ENCODE measurements at places on chromosomes 3 and 15.

GRCh38 chr15:45168751-45169551, 18.8 kb downstream of the SHF start:
- no peak overlapping the region for H3K4me3 ChIP-seq
- H3K27ac ChIP-seq, result peak overlapping the region; percentile 86
- DNase-seq, result no peak
- H3K36me3 ChIP-seq, result no peaks in the 10 kb centered on the region
- H3K4me1 ChIP-seq, result peaks cover 14% of the 10 kb centered on the region

- H3K36me3 ChIP-seq, result no peaks in the 10 kb centered on the region
- no peaks in the 10 kb centered on the region for H3K27me3 ChIP-seq
- no peak overlapping the region for H3K27ac ChIP-seq
- peaks cover 11% of the 10 kb centered on the region for H3K4me1 ChIP-seq
These were observed 15.5 kb downstream of the CCR5 start for GRCh38 chr3:46386205-46386604.

DNA sequence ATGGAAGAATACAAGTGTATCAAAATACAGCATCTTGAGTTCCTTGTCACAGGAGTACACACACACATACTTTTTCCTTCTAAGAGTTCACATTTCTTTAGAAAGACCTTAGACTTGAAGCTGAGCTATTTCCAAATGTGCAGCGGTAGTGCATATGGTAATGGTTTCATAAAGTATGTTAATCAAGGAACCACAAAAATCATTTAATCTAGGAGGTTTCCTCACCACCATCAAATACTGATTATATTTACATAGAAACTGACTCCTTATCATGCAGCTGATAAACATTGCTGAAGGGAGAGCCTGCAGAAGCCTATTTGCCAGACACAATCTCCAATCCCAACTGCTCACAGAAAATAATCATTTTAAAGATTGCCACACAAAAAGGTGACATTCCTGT, 40.0 kb upstream of the KBTBD8 start:
- no peak for DNase-seq
- H3K27ac ChIP-seq, result no peak overlapping the region
- no peaks in the 10 kb centered on the region for H3K36me3 ChIP-seq
- H3K4me3 ChIP-seq, result no peak overlapping the region

DNA sequence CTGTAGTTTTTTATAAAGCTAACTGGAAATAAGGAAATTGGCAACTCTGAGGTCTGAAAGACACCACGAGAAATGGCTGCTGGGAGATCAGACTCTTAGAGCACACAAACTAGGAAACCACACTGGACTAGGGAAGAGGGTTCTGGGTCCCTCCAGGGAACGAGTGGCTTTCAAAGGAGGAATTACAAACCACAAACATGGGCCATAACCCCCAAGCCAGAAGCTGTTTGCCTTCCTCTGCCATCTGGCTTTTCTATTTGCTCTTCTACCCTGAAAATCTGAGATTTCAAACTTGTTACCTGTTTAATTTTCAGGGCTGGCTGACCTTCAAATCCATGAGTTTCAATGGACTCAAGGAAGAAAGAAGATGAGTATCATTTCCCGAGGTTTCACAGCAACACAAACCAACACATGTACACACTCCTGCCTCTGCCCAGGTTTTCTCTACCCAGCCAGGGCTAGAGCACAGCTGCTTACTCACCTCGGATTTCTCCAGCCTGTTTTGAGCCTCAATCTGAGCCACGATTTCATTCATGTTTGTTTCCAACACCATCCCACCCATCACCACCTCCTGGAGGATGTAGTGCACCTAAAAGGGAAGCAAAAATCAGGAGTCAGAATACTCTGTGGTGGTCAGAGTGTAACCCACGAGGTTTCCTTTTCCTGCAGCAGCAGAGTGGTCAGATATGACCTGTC, 22.6 kb upstream of the ANPEP start:
- no peak overlapping the region for H3K4me3 ChIP-seq
- no peak for DNase-seq
- H3K36me3 ChIP-seq, result peaks cover 28% of the 10 kb centered on the region
- H3K27ac ChIP-seq, result peak overlapping the region; percentile 64

GRCh38 chr15:35757765-35758164, 211.8 kb upstream of the DPH6 start:
- no peak overlapping the region for H3K27ac ChIP-seq
- DNase-seq, result no peak
- no peaks in the 10 kb centered on the region for H3K36me3 ChIP-seq
- no peak overlapping the region for H3K4me3 ChIP-seq
- no peaks in the 10 kb centered on the region for H3K4me1 ChIP-seq

DNA sequence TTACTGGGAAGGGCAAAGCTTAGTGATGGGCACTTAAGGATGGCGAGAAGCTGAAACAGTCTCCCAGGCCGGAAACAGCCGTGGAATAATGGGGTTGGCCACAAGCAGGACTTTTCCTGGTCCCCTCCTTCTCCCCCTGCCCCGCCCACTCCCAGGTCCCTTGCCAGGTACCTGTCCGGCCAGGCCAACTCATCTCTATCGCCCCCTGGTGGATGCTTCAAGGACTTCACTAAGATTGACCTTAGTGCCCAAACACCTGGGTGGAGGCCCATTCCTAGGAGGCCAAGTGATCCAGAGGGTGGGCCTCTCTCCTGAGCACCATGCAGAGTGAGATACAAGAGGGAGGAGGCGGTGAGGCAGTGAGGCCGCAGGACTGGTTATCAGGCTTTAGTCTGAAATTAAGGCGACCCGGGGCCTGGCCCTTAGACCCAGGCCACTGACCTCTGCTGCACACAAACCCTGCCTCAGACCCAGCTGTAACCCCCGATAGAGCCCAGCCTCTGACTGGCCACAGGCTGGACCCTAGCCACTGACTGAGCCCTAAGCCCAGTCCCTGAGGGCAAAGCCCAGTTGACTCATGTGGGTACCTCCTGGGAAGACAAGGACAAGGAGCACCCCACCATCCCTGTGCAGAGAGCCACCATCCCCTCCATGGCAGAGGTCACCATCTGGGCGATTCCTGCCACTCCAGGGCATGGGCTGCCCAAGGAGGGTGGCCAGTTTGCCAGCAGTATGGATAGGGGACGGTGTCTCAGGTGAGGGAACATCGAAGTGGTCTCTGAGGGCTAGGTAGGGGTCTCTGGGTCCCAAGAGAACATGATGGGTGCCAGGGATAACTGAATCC, 37.6 kb downstream of the VIPR1 start:
- no peaks in the 10 kb centered on the region for H3K27me3 ChIP-seq
- no peak overlapping the region for H3K4me3 ChIP-seq
- peak; percentile 61 for DNase-seq
- no peaks in the 10 kb centered on the region for H3K36me3 ChIP-seq
- H3K27ac ChIP-seq, result no peak overlapping the region
- H3K4me1 ChIP-seq, result peaks cover 7% of the 10 kb centered on the region

DNA sequence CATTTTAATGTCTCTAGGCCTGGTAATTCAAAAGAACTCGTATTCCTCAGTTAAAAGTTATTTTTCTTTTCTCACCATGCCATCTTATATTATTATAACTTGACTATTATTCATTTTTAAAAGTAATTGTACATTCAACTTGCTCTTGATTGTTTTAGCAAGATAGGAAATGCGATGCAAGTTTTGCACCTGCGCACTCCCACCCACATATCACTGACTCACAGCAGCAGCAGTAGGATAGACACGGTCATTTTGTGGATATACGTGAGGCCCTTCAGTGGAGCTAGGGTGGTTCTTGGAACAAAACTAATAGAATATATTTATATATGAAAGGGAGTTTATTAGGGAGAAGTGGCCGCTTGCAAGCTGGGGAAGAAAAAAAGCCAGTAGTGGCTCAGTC, 95.5 kb upstream of the UBE3A start:
- H3K36me3 ChIP-seq, result peaks cover 3% of the 10 kb centered on the region
- H3K4me1 ChIP-seq, result no peaks in the 10 kb centered on the region
- DNase-seq, result no peak
- no peak overlapping the region for H3K27ac ChIP-seq
- H3K4me3 ChIP-seq, result no peak overlapping the region

DNA sequence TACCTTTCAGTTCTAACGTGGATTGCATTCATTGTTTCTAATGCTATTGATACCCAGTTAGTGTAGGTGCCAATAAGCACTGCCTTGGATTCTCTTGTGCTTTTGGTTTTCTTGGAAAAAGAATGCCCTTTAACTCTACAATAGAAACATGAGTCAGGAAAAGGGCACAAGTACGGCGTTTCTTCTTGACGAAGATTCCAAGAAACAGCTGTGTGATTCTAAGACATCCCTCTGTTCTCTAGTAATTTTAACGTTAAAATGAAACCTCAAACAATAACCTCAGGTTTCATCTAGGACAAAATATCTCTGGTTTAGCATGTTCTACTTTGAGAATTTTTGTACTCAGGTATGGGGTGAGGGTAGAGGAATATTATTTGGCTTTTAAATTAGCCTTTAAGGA, 540.5 kb upstream of the ATP11B start:
- no peak for DNase-seq
- no peak overlapping the region for H3K4me3 ChIP-seq
- H3K4me1 ChIP-seq, result no peaks in the 10 kb centered on the region
- no peaks in the 10 kb centered on the region for H3K27me3 ChIP-seq
- H3K27ac ChIP-seq, result no peak overlapping the region

- H3K27ac ChIP-seq, result no peak overlapping the region
- no peak overlapping the region for H3K4me3 ChIP-seq
- H3K27me3 ChIP-seq, result no peaks in the 10 kb centered on the region
- H3K36me3 ChIP-seq, result no peaks in the 10 kb centered on the region
These were observed 68.9 kb upstream of the ARL8B start for GRCh38 chr3:5053021-5053831.

DNA sequence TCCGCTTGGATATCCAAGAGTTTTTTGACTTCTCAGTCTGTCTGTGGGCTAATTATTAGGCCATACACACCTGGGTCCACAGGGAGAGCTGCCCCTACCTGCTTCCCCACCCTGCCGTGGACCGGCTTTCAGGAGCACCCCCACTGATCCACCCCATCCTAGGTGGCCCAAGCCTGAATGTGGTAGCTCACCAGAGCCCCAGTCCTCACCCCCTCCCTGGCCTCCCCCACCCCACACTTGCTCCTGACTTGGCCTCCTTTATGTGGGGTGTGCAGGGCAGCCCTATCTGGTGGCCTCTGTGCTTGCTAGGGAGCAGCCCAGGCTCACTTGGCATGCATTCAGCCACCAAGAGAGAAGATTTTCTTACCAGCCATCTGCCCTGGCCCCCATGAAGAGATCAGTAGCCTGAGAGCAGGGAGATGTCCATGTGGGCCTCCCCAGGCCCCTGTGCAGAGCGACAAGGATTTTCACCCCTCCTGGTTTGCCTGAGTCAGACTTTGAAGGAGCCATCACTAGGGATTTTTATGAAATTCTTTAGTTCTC, 11.2 kb downstream of the LRRK1 start:
- H3K4me1 ChIP-seq, result no peaks in the 10 kb centered on the region
- H3K4me3 ChIP-seq, result no peak overlapping the region
- H3K27me3 ChIP-seq, result peaks cover 56% of the 10 kb centered on the region
- H3K36me3 ChIP-seq, result no peaks in the 10 kb centered on the region
- DNase-seq, result no peak
- H3K27ac ChIP-seq, result no peak overlapping the region

DNA sequence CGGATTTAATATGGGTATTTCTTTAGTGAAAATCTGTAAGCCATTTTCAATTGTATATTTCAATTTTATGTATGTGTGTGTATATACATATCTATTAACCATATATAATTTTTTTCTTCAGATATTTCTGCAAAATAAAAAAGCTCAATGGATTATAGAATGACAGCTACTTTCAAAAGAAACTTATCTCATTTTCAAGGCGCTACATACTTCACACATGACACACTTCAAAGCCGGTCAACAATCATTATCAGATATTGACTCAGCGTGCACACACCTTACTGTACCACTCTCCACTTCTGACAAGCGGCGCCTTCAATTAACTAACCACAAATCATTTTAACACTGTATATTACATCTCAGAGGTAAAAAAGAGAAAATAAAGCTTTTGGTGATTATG, 39.6 kb downstream of the ATP13A3 start:
- H3K4me3 ChIP-seq, result no peak overlapping the region
- H3K27ac ChIP-seq, result no peak overlapping the region
- no peaks in the 10 kb centered on the region for H3K27me3 ChIP-seq

GRCh38 chr3:13500133-13500885, 20.2 kb downstream of the HDAC11 start:
- no peak overlapping the region for H3K27ac ChIP-seq
- no peak for DNase-seq
- H3K4me3 ChIP-seq, result no peak overlapping the region
- H3K36me3 ChIP-seq, result peaks cover 3% of the 10 kb centered on the region
- no peaks in the 10 kb centered on the region for H3K4me1 ChIP-seq
- H3K27me3 ChIP-seq, result no peaks in the 10 kb centered on the region

GRCh38 chr15:65004993-65005392, 15.3 kb upstream of the SPG21 start:
- H3K27me3 ChIP-seq, result no peaks in the 10 kb centered on the region
- no peak overlapping the region for H3K4me3 ChIP-seq
- DNase-seq, result no peak
- no peak overlapping the region for H3K27ac ChIP-seq
- H3K4me1 ChIP-seq, result no peaks in the 10 kb centered on the region

GRCh38 chr3:89841041-89841440, 733.6 kb downstream of the EPHA3 start:
- H3K4me3 ChIP-seq, result no peak overlapping the region
- no peak overlapping the region for H3K27ac ChIP-seq

GRCh38 chr3:39668420-39668819, 141.0 kb upstream of the MYRIP start:
- H3K4me3 ChIP-seq, result no peak overlapping the region
- H3K36me3 ChIP-seq, result no peaks in the 10 kb centered on the region
- H3K27me3 ChIP-seq, result peaks cover 8% of the 10 kb centered on the region
- no peak overlapping the region for H3K27ac ChIP-seq
- H3K4me1 ChIP-seq, result no peaks in the 10 kb centered on the region

GRCh38 chr15:83973816-83974215, 261.8 kb upstream of the GOLGA6L4 start:
- H3K27ac ChIP-seq, result no peak overlapping the region
- peaks cover 28% of the 10 kb centered on the region for H3K27me3 ChIP-seq
- H3K4me1 ChIP-seq, result no peaks in the 10 kb centered on the region
- no peak overlapping the region for H3K4me3 ChIP-seq
- no peaks in the 10 kb centered on the region for H3K36me3 ChIP-seq

- H3K36me3 ChIP-seq, result peaks cover 12% of the 10 kb centered on the region
- DNase-seq, result no peak
- no peak overlapping the region for H3K4me3 ChIP-seq
- no peaks in the 10 kb centered on the region for H3K4me1 ChIP-seq
- H3K27ac ChIP-seq, result no peak overlapping the region
- H3K27me3 ChIP-seq, result no peaks in the 10 kb centered on the region
These were observed 60.9 kb downstream of the MSL2 start for GRCh38 chr3:136135039-136135802.

DNA sequence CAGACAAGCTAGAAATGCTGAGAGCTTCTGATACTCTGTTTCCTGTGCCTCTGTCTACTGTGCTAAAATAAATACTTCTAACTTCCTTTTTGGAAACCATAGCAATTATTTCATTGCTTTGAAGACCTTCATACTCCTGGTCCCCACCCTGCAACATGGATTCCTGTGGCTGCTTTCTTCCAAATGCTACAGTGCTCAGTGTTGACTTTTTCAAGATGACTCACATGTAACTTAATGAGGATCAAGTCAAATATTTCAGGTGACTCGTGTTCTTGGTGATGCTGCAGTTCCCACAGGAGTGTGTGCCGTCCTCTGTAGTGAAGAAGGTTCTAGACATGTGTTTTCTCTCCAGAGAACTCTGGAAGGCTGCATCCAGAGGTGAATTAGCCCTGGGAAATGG, 288.6 kb downstream of the CLSTN2 start:
- H3K4me1 ChIP-seq, result no peaks in the 10 kb centered on the region
- no peak overlapping the region for H3K4me3 ChIP-seq
- no peak for DNase-seq
- peaks cover 3% of the 10 kb centered on the region for H3K36me3 ChIP-seq
- no peaks in the 10 kb centered on the region for H3K27me3 ChIP-seq

All from effector memory CD8-positive, alpha-beta T cell (primary cell).